ENCODE measurements at places on chromosomes 1 and 21.
A peak's percentile ranks its signal among the peaks of the same experiment; 100 is the strongest.

- DNase-seq: no peak
These were observed 458 bp upstream of the KRTAP10-4 start for GRCh38 chr21:44572959-44573583.

GRCh38 chr1:103373991-103374390, 151.5 kb upstream of the RNPC3 start:
- no peak for DNase-seq

DNA sequence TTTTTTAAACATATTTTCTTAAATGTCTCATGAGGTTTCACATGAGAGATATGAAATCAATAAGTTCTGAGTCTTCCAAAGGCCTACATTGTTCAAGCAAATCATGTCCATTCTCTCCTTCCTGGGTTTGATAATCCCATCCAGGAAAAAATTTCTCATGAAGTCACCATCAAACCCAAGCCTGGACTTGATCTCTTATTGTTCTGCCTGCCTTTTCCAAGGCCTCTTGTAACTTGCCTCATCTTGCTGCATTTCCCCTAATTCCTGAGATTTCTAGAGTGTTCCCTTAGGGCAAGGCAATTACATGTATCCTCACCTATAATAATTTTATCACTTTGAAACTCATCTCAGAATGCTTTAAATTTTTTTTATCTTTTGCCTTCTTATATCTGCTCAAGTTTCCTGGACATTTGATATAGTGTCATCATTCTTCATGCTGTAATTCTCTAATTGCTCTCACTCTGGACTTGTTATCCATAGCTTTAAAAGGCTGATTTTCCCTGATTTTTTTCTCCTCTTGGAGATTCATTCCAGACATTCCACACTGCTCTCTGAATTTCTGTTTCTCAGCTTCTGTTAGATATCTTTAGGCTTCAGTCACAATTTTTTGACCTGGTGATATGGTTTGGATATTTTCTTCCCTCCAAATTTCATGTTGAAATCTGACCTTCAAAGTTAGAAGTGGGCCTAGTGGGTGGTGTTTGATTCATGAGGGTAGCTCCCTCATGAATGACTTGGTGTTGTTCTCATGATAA, 126.4 kb downstream of the LRRC7 start:
- no peak for DNase-seq

GRCh38 chr1:234999513-234999940, 129.1 kb downstream of the TOMM20 start:
- no peak for DNase-seq

DNA sequence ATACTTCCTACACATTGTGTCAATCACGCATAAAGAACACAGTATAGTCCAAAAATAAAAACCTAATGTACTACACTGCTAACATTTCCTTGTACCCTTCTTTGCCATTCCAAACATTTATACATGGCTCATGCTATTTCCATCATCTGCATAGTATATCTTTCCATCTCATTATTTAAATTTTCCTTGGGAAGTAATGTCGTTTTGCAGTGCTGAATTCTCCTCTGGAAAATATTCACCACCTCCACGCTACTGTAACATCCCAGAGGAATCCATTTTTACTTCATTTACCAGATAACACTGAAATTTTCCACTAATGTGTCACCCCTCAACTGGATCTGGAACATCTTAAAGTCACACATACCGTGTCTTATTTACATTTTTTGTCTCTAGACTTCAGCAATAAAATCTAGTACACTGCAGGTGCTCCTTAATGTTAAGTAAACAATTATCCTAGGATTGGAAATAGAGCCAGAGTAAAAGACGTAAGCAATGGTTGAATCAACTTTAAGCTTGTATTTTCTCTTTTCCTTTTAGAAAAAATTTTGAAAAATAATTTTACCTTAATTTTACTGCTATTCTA, 881.0 kb downstream of the AMY1C start:
- no peak for DNase-seq

- DNase-seq: no peak
These were observed 6.7 kb downstream of the CERS2 start for GRCh38 chr1:150967936-150968335.

DNA sequence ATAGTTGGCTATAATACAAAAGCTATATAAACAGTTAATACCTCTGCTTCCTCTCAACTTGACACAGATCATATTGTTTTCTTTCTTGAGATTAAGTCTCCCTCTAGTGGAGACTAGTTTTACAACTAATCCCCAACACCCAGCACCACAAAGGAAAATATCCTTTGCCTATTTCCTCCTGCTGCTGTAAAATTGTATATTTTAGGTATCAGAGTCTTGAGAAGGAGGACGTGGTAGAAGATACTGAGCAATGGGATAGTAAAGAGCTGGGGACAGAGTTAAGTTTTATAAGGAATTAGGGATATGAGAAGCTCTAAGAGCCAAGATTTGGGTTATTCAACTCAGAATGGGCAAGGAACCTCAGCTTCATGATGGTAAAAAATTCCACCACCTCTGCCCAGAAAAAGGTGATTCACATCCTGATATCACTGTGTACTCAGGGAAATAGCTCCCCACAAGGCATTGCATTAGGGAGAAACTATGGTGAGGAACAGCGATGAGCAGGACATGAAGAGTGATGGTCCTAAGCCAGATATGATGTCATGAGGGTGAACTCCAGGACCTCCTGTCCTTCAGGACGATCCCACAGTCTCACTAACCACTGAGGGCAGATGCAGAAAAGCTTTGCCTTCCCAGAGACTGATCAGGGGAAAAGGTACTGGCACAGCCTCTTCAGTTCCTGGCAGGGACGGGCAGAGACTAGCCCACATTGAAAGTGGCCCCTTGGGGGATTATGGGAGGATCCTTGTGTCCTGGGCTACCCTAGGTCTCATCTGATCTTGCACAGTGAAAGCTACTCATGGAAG, 14.7 kb upstream of the CFAP126 start:
- DNase-seq: no peak

DNA sequence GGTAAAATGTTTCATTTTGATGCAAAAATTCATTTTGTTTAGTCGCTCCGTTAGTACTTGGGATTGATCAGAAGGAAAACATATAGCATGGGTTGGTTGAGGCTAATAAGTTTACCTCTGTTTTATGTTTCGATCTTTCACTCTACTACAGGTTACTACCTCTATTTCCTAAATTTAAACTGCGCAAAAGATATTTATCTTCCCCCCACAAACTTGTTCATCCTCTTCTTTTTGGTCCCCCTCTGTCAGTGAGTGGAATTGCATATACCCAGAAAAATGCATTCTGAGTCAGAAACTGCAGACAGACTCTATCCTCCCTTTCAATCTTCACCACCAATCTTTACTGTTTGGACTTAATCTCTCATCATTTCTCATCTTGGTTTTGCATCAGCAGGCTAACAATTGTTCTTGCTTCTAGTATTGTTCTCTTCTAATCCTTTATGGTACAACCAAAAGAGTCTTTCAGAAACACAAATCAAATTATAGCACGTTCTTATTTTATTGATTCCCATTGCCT, 316.0 kb upstream of the ADGRL4 start:
- no peak for DNase-seq

- DNase-seq: no peak
These were observed 72.6 kb downstream of the TOR3A start for GRCh38 chr1:179154437-179154836.

GRCh38 chr1:193019442-193020026, 39.6 kb downstream of the UCHL5 start:
- DNase-seq: no peak

GRCh38 chr1:198232378-198232777, 75.6 kb downstream of the NEK7 start:
- no peak for DNase-seq

DNA sequence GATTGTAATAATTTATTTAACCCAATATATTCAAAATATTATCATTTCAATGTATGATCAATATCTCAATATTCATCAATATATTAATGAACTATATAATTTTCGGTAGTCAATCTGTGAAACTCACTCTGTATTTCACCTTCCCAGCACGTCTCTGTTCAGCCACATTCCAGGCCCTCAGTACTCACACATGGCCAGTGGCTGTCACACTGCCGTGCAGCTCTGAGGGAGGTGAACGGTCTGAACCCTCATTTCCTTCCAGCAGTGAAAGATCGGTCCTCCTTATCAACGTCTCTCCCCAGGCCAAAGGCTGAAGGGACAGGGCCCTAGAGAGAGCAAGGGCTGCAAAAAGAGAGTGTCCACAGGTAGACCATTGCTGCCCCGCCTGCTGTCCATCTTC, 39.5 kb upstream of the ZNF124 start:
- DNase-seq: no peak

- DNase-seq: no peak
These were observed 163.1 kb downstream of the PCNX2 start for GRCh38 chr1:233132445-233132844.

GRCh38 chr1:222852326-222852725, 37.5 kb downstream of the DISP1 start:
- DNase-seq: no peak

DNA sequence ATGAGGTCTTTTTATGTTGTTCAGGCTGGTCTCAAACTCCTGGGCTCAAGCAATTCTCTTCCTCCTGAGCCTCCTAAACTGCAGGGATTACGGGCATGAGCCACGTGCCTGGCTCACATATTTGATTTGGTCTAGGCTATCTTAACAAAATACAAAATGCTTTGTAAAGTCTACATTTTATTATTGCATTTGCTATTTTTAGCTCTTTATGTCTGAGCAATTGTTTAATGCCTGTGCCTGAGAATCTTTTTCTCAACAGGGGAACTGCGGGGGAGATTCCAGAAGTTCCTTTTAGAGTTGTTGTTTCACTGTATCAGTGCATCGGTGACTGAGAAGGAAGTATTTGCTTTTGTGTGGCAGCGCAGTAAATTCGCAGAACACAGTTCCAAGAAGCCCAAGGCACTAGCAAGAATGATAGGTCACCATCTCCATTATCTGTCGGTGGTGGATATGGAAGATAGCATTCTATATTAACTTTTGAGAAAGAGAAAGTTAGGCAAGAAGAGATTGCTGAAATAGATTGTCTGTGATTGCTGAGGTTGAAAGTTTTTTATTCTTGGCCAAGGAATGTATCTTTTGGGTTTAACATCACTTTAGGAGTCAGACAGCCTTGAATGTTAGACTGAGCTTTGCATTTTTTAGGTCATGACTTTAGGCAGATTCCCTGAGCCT, 167.3 kb downstream of the PDE4B start:
- no peak for DNase-seq

DNA sequence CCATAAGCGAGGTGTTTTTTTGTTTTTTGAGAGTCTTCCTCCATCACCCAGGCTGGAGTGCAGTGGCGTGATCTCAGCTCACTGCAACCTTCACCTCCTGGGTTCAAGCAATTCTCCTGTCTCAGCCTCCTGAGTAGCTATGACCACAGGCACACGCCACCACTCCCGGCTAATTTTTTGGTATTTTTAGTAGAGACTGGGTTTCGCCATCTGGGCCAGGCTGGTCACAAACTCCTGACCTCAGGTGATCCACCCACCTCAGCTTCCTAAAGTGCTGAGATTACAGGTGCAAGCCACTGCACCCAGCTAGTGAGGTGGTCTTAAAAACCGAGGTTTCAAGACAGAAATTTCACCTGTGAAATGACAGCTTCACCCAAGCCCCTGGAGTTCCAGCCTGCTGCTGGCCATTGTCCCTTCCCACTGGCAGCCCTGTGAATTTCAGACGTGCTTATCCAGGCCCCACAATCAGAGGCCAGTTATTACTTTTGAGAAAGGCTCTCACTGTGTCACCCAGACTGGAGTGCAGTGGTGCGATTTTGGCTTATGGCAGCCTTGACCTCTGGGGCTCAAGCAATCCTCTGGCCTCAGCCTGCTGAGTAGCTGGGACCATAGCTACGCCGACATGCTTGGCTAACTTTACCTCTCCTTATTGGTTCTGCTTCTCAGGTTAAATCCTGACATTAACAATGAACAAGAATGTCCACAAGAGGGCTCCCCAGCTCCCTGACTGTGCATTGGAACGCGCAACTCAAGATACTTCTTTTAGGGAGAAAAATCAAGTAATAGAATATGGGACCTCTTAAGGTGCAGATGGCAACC, 19.4 kb downstream of the ENO1 start:
- DNase-seq: peak; percentile 45

- DNase-seq: no peak
These were observed 215.5 kb downstream of the RWDD3 start for GRCh38 chr1:95449516-95449915.

GRCh38 chr1:32107742-32108661, at the start of gene KPNA6:
Gene KPNA6 (plus strand): TSS chr1:32108056. CDS start chr1:32108131, 75 bp downstream.
- peak; percentile 85 for DNase-seq

DNA sequence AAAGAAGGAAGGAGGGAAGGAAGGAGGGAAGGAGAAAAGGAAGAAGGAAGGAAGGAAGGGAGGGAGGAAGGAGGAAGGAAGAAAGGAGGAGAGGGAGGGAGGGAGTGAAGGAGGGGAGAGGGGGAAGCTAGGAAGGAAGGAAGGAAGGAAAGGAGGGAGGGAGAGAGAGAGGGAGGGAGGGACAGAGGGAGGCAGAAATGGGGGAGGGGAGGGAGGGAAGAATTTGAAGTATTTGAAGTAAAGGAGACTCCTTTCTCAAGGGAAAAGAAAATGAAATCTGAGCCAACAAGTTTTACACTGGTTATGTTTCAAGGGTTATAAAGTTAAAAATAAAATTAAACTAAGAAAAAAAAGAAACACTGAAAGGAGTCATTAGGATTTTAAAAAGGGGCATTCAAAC, 431.4 kb downstream of the BRINP3 start:
- DNase-seq: no peak

DNA sequence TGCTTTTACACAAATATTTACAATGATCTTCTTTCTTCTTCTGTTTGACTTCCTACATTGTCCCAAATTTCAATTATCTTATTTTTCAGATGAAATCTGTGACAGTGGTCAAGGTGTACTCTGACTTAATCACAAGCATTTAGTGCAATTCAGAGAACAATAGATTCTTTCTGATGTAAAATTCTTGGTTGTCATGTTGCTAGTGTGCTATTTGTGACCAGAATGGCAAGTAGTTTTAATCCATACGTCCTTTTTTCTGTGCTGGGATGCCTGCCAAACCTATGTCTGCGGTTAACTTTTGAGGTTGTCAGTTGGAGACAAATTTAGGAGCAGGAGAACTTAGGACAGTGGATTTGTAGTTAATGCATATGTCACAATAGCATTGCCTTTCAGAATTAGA, 31.0 kb downstream of the NCAM2 start:
- DNase-seq: no peak

- DNase-seq: no peak
These were observed 139.3 kb upstream of the EDN2 start for GRCh38 chr1:41623736-41624135.
